ENCODE measurements at places on chromosomes 2 and 18.
A peak's percentile ranks its signal among the peaks of the same experiment; 100 is the strongest.

DNA sequence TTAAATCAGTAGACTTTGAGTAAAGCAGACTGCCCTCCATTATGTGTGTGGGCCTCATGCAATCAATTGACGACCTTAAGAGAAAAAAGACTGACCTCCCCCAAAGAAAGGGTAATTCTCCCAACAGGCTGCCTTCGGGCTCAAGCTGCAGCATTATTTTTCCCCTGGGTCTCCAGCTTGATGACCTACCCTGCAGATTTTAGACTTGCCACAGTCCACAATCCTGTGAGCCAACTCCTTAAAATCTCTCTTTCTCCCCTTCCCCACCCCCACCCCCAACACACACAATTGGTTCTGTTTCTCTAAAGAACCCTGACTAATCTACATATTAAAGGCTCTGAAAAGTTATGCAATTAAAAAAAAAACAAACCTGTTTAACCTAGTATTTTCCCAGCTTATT lies 89.4 kb downstream of the RNF152 start:
- no peak for DNase-seq

- no peak for DNase-seq
Measured at GRCh38 chr2:25410370-25410769, 68.6 kb upstream of the DNMT3A start.

DNA sequence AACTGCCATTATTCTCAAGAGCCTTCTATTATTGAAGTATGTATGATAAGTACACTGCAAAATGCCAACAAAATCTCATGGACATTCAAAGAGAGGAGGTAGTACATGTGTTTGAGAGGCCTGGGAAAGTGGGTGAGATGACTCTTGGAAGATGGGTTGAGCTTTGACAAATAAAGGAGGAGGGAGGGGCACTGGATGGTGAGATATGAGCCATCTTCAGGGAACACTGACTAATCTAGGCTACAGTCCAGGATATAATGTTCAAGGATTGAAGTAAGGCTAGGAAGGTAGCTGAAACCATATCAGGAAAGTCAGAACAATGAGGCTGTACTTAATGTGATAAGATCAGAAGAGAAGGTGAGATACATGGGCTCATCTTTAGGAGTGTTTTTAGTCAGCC lies 559.7 kb downstream of the ZEB2 start:
- DNase-seq: peak; percentile 7

- DNase-seq: no peak
Measured at GRCh38 chr18:27005589-27005988, 140.1 kb upstream of the AQP4 start.

- DNase-seq: no peak
Measured at GRCh38 chr2:226888378-226888965, 52.6 kb downstream of the RHBDD1 start.

GRCh38 chr18:7632152-7633098 lies 65.3 kb downstream of the PTPRM start:
- DNase-seq: no peak

GRCh38 chr2:220513573-220514288 lies 886.3 kb downstream of the SLC4A3 start:
- peak; percentile 41 for DNase-seq

DNA sequence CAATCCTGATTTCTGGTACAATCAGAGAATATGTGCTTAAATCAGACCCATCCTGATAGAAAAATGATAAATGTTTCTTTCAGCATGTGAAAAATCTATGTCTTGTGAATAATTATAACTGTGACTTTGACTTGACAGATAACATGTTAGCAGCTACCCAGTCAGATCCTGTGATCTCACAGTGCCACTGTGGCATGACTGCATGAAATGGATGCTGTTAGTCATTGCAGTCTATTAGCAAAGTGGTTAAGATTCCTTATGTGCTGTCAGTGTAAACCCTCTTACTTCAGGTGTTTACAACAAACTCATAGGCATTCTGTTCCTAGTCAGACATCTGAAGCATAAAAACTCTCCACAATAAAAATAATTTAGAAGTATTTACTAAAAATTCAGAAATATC lies 244.6 kb upstream of the RND3 start:
- peak; percentile 55 for DNase-seq

DNA sequence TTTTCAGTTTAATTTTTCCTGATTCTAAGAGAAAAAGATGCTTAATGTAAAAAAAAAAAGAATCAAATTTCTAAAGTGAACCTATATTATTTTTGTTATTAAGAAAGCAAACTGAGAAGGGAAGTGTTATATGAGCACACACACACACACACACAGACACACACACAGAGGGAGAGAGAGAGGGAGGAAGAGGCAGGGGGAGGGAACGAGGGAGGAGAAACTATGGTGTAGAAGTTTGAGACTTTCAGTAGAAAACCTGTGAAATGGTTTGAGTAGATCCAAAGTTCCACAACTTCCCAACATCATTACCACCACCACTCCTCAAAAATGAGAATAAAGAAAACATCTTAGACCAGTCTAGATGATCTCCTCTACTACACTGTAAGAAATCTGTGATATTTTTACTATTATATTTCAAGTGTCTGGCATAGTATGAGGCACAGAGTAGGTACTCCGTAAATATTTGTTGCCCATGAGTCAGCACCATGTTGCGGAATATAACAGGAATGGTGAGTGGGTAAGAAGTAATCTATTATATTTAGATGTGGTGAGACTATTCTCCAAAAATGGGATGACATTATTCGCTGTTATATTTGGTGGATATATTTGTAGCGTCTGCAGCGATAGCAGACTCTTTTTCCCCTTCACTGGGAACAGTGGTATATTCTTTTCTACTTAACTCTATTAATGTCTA lies 149.4 kb upstream of the DNMT3A start:
- peak; percentile 29 for DNase-seq

DNA sequence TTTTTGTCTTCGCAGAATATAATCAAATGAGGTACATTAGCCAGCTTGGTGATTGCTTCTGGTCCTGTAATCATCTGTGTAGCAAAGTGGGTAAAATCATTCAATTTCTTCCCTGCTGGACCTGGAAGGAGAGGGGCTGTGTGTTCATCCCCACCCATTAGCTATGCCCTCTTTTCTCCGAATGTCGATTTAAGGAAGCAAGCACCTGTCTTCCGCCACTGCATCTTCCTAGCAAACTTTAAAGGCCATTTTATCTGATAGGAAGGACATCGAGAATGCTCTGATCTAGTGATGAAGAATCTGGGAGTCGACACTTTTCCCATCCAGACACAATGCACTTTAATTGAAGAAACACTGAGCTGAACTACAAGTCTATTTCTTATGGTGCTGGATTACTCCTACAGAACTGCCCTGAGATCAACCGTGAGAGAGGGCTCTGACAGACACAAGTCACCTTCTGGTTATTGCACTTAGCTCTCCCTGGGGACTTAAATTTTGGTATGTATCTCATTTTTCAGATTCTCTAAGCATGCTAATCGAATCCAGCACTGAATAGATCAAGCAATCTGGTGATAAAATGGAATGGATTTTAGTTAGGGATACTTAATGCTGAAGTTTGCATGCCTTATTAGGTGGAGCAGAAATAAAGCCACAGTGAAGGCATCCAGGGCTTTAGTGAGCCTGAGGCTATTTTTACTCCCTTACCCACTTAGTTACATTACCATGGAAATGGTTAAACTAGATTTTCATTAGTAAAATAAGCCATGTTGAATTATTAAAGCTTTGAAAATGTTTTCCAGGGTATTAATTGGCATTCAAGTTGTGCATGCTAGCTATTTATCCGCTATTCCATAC lies 1.3 kb downstream of the NYAP2 start:
- no peak for DNase-seq

DNA sequence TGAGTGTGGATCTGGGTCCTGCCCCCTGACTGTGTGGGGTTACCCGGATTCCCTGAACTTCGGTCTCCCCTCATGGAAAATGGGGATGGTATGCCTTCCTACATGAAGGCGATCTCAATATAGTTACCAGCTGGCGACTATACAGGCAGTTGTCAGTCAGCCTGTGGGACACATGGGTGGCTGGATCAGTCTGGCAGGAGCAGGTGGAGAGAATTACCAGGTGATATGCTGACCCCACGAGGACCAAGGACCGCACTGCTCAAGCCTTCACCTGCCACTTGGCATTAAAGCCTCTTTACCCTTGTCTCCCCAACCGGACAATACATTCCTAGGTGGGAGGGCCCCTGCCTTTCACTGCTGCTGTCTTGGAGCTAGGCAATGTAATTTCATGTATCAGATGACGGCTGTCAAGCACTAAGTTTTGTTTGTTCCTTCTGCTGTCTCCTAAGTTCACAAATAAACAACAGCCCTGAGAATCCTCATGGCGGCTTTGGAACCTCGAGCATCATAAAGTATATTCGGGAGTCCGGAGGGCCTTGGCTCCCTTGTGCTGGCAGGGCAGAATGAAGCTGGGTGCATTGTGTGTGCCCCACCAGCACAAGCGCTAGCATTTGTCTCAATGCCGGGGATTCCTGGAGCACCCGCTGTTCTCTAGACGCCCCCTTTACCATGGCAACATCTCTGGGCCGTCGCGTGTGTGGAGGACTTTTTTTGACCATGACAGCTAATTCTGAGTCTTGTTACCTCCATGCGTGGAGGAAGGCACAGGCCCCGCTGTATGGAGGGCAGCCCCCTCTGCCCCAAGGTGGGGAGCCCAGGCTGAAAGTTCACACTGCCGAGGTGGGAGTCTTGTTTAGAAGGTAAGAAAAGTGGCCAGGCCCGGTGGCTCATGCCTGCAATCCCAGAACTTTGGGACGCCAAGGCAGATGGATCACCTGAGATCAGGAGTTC lies 48.6 kb downstream of the PDCL3 start:
- DNase-seq: no peak

GRCh38 chr2:188957646-188958045 lies 16.5 kb upstream of the COL3A1 start:
- DNase-seq: no peak

DNA sequence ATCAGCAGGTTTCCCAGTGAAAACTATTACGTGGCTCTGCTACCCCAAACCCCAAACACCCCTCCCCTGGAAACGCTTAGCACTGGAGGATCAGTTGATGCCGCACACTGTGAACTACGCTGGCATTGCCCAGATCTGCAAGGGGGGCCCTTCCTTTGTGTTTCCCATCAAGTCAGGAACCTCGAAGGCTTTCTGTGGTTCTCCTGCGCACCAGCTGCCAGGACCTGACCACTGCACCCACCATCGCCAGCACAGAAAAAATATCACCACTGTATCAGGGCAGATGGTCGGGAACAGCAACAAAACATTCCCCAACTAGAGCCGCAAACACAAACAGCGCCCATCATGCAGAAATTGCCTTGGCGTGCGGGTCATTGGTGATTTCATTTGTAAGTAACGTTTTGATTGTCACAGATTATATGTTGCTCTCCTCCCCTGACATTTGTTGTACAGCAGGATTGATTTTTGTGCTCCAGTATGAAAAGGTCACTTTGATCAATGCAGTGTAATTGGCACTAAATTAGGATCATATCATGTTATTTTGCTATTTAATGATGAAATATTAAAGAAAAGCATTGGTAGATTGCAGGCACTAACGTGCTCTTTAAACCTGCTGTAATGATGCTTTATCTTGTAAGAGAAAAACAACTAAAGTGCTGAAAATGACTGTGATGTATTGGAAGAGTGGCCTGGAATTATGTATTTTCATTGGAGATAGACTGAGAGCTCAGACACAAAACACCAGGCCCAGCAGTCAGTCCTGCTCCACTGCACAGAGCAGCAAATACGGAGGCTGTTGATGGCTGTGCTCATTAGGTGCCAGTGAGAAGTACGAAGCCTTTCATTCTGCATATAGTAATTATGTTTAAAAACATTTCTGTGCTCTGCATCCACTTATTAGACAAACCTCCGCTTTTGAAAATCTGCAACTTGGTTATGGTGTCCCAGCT lies 833.2 kb upstream of the SALL3 start:
- no peak for DNase-seq

DNA sequence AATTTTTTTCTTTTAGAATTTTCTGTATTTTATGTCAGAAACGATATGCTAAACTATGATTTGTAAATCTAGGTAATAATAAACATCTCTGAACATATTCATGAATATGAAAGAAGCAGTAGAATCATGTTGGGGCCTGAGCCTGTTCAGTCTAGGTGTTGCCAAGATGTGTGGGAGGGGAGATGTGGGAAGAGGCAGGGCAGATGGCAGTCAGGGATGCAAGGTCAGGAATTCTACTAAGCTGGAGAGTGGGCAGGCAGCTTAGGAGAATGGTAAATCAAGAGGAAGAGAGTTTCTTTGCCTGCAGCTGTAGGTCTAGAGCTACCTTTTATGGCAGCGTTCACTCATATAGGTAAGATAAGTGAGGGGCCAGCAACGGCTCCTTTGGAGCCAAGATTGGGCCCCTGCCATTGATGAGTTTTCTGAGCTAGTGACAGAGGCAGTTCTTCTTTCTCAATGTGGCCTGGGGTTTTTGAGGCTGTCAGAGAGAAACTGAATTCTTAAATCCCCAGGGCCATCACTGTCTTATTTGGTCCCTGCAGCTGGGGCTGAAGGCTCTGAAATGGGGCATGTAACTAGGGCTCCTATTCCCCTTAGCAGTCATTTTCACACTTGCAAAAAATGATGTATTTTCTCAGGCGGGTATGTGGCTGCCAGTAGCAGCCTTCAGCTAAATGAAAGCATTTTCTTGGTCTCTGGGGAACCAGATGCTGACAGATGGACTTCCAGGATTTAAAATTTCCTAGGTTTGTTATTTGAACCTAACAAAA lies 232.8 kb downstream of the PIK3C3 start:
- DNase-seq: no peak

GRCh38 chr2:11406958-11407381 lies 59.0 kb downstream of the E2F6 start:
- DNase-seq: peak; percentile 74

DNA sequence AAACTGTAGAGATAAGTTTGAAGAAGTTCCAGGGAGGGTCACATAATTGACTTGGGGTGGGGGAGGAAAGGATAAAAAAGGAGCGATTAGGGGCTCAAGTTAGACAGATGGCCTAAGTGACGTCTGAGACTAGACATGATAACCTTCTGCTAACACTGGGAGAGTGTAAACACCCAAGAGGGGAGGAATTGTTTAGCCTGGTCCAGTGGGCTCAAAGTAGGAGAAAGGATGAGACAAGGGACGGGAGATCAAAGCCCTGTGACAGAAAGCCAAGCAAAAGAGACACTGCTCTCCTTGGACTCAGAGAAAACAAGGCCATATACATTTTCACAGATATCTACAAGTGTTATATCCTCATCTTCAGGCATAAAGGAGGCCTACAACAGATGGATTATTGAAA lies 45.5 kb upstream of the IHH start:
- no peak for DNase-seq

DNA sequence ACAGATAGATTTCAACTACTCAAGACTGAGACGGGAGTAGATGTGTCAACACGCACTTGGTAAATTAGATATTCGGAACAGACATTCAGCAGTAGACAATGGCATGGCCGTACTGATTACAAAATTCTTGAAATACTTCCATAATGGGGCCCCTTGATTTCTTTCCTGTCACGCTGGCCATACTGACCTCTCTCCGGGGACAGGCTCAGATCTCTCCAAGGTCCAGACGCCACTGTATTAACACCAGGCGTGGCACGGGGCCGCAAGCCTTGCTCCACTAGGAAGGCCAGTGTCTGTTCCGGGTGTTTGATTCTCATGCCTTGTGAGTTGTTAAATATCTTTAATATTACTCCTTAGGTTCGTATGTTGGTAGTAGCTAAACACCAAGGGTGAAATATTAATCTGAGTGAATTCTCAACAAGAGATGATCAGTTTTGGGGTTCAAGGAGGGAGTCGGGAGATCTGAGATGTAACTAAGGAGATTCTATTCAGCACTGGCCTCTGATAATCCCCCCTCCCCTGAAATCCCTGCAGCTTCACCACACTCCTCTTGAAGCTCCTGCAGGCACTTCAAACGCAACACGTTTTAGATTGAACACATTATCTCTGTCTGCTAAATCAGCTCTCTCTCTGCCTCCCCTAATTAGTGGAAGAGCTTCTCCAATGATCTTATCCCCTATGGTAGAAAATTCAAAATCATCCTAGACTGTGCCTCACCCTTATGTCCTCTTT lies 2.2 kb upstream of the EHD3 start:
- DNase-seq: no peak

All from EL (cell line).